Activated CD8-positive, alpha-beta memory T cell treated with anti-CD3 and anti-CD28 coated beads for 4 hours (primary cell): ENCODE measurements at places on chromosomes 3 and 15.
A peak's percentile ranks its signal among the peaks of the same experiment; 100 is the strongest.

DNA sequence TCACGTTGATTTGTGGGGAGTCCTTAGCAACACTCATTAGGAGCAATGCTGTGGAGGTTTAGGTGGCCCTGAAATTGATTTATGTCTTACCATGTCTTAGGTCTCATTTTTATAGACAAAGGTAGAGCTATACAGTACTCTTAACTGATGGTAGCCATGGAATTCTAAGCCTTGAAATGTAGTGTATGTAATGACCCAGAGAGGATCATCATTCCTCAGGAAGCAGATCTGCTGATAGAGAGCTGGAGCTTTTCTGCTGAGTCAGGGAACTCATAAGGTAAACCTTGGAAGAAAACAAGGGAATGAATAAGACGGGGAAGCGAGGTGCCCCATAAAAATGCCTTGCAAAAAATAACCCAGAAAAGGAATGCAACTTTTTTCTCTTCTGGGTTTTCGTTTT lies 34.0 kb upstream of the ZNF639 start:
- DNase-seq, result no peak

- no peak for DNase-seq
Observed at GRCh38 chr15:78052001-78052401, 25.5 kb downstream of the TBC1D2B start.

DNA sequence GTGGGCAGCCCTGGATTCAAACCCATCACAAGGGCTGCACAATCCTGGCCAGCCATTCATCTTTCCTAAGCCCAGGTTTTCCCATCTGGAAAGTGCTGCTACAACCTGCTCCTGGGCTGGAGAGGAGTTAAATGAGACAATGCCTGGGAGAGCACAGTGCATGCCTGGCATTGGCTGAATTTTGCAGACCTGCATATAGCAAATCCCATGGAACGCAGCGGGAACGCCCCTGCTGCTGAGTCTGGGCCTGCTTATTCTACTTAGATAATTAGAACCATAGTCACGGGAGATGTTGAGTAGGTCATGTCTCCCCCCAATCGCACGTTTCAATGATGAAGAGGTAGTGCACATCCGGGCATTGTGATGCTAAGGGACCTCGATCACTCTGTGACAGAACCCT lies 46.6 kb downstream of the ABTB1 start:
- DNase-seq, result no peak

DNA sequence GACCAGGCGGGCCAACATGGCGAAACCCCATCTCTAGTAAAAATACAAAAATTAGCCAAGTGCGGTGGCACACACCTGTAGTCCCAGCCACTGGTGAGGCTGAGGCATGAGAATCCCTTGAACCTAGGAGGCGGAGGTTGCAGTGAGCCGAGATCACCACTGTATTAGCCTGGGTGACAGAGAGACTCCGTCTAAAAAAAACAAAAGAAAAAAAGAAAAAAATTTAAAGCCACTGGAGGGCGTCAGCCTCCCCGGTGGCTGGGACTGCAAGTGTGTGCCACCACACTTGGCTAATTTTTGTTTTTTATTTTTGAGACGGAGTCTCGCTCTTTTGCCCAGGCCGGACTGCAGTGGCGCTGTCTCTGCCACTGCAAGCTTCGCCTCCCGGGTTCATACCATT lies 7.9 kb downstream of the RTF1 start:
- no peak for DNase-seq

DNA sequence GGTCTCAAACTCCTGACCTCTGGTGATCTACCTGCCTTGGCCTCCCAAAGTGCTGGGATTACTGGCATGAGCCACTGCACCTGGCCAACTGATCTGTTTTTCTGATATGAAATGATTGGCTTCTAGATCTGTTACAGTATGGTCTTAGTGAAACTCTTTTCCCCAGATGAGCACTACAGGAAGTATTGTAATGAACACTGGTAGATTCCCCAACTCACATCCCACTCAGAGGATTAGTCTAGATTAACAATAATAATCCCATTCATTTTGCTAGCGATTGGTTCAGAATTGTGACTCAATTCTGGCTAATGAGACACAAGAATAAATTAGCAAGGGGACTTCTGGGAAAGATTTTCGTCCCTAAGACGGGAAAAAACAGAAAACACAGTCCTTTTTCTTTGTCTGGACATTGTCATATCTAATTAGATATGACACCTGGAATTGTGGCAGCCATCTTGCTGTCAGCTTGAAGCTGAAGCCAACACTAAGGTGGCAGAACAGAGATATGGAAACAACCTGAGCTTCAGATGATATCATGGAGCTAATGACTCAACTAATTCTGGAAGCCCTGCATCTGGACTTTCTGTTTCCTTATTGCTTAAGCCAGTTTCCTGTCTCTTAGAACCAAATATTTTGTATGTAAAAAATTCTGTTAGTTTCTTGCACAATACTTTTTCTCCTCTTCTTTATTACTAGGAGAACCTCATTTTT lies 17.4 kb upstream of the NPTN start:
- DNase-seq, result no peak

- no peak for DNase-seq
Observed at GRCh38 chr3:187989575-187990153, 164.3 kb upstream of the LPP start.

DNA sequence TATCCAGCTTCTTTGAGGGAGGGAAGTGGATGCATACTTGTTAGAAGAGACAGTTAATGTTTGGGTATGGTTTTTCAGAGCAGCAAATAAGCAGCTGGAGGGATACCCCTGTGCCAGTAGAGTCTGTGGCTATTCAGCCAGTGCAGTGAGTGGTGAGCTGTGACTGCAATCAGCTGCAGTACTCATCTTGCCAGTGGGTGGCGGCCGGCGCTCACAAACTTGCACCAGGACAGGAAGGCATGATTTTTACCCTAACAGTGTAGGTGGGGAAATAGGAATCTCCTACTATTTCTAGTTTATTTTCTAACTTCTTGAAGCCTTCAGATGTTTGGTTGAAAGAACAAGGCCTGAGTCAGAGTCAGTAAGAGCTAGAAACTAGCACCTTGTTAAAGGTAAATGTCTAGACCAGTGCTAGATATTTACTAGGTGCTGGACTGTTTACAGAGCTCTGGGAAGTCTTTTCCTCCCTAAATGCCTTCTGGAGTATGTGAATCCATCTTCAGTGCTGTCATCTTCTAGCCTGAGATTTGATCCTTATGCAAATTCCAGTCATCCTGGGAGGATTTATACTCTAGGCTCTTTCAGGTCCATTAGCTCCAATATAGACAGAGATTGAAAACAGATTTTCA lies 23.6 kb downstream of the TIMP4 start:
- peak; percentile 10 for DNase-seq

DNA sequence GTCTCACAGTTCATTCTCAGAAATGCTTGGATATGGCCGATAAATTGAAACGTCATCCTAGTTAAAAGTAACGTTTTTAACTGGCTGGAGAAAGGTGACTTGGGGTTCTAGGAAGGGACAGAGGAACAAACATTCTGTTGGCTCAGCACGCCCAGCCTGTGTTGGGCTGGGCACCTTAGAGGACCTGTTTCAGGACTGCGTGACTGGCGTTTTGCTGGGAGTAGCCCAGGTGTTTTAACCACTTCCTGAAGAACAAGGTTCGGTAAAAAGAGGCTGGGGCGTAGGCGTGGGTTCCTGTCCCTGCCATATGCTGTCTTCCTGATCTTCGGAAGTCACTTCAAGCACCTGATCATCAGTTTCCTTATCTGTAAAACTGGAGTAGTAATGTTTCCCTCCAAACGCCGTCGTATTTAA lies 1.1 kb upstream of the TLNRD1 start:
- no peak for DNase-seq

DNA sequence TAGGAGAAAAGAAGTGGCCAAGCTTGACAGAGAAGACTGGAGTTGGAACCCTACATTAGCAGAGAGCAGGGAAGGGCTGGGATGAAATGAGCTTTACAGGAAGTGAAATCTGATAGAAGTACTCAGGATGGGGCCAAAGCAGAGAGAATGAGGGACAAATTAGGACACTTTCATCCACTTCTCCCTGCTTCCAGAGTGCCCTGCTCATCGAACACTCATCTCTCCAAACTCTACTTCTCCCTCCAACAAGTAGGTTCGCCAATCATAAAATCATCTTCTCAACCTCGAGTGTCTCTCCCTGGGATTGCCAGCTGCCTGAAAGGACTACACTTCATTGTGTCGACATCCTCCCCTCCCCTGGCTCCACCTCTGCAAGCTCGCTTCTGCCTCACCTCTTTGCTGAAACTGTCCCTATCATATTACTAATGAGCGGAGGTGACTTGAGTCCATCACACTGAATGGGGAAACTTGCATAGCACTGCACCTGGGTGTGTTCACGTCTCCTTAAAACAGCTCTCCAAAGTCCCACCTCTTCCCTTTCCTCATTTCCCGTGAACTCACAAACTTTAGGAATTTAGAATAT lies 365.8 kb downstream of the FOXP1 start:
- DNase-seq, result no peak

DNA sequence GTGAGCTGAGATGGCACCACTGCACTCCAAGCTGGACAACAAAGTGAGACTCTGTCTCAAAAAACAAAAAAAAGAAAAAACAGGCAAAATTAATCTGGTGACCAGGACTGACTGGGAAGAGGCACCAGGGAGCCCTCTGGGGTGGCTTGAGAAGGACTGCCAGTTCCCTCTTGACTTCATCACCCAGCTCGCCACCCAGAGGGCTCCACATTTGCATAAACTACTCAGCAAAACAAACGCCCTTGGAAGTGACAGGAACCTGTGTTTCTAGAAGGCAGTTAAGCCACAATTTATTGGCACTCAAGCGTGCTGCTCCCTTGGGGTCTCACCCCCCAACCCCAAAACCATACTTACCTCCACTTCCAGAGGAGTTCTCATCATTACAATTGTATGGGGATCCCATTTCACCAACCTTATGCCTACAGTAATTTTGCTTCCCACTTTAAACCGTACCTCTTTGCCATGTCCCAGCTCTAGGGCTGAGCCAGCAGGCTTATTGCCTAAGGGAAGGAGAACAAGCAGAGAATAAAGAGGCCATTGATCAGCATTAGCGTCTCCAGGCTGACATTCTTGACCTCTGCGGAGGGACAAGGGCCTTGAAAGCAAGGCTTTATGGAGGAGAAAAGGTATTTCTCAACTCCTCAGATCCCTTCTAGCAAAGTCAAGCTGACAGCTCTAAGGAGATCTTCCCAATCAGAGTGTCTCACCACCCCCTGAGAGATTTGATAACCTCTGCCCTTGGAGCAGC lies 357.4 kb downstream of the SHQ1 start:
- no peak for DNase-seq

DNA sequence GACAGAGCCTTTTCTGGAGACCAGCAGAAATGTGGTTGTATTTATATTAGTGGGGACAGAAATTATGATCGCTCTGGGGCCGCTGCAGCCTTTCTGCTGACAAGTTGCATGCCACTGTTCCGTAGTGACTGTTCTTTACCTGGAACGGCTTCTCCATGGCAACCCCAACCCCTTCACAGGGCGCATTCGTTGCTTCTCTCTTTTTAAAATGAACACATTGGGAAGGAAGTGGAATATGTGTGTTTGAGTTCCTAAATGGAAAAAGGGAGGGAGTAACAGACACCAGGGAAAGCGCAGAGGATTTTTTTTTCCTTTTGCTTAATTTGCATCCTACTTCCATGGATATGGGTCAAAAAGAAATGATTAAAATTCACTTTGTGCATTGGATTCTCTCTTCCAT lies 482.0 kb upstream of the SUCLG2 start:
- DNase-seq, result no peak

DNA sequence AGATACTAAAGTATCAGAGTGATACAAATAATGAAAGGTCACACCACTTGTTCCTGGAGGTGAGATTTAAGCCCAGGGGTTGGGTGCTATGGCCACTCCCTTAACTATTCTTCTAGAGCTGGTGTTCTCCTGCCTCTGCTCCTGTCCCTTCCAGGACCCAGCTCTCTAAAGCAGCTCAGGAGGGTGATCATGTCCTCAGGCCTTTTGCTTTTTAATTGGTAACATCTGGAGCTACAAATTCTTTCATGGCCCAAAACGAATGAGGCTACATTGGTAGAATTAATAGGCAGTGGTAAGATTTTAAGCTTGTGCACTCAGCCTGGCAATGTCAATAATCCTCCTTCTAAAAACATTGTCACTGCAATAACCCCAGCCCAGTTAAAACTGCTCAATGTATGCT lies 38.2 kb upstream of the CNOT10 start:
- DNase-seq, result no peak

DNA sequence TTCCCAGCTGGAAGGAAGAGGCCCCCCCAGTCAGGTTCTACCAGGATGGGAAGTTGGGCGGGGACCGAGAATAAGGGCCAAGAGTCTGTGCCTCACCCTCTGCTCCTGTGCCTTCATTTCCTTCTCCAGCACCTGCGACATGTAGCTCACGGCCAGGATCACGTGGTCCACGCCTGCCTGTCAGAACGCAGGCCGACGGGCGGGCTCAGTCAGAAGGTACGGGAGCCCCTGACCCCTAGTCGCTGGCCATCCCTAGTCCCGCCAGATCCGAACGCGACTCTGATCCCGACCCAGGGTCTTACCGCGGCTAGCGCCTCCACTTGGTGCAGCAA lies 489 bp downstream of the GMPPB start:
- DNase-seq, result no peak

- no peak for DNase-seq
Observed at GRCh38 chr3:157204431-157204830, 44.5 kb upstream of the CCNL1 start.

DNA sequence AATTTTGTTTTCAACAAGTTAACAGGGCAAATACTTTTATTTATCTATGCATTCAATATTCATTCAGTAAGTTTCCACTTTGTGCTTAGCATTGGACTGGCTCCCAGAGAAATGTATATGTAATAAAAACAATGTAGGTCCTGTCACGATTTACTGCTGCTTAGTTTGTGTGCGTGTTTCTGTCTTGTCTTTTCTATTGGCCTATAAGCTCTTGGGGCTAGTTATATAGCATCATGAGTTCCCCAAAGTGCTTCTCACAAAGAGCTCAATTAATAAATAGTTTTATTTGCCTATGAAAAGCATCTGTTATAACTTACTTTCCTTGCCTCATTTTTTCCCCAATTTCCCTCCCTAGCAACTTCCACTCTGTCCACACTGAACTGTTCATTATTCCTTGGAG lies 666.7 kb upstream of the NAALADL2 start:
- DNase-seq, result no peak

DNA sequence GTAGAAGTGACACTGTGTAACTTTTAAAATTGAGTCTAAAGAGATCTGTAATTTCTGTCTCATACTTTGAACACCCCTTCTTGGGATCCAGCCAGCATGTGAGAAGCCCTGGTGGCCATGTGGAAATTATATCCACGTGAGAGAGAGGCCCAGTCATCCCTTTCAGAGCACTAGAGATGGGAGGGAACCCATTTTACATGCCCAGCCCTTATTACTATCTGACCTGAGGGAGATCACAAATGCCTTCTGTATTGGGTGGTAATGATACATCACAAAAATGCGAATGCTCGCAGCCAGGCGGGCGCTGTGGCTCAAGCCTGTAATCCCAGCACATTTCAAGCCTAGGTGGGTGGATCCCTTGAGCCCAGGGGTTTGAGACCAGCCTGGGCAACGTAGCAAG lies 27.3 kb upstream of the TRAK1 start:
- DNase-seq, result no peak
